Cortex of kidney (tissue), 1 donor: ENCODE measurements at places on chromosomes 5 and 9.

GRCh38 chr5:178259623-178260536, 27.3 kb upstream of the PHYKPL start:
- DNase-seq: no peak

GRCh38 chr5:119168401-119168800, 97.5 kb downstream of the DMXL1 start:
- DNase-seq: no peak

DNA sequence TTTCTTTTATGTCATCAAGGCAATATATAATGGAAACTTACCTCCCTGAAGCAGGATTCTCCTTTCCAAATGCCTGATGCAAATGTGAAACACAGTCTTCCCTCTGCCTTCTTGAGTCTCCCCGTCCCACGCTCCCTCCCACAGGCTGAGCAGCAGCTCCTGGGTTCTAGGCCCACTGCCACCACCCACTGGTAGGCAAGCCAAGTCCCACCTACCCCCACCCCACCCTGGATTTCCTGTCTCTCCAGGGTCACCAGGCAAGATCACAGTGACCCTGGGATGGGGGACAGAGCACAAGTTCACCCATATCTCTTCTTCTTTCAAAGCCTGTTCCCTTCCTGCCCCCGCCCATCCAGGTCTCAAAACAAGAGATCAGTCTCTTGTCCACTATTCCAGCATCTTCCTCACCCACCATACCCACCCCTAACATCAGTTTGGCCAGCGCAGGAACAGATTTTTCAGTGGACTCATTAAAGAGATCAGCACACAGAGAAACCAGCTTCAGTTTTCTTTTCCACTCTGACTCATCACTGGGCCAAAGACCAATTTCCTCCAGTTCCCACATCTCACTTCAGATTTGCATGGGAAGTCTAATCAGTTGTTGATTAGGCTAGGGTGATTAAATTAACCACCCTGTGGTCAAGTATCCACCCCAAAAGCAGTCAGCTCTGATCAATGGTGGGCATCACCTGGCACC, 151.5 kb downstream of the ACTL7B start:
- DNase-seq: no peak

GRCh38 chr5:157189223-157189622, 8.6 kb downstream of the ITK start:
- no peak for DNase-seq

DNA sequence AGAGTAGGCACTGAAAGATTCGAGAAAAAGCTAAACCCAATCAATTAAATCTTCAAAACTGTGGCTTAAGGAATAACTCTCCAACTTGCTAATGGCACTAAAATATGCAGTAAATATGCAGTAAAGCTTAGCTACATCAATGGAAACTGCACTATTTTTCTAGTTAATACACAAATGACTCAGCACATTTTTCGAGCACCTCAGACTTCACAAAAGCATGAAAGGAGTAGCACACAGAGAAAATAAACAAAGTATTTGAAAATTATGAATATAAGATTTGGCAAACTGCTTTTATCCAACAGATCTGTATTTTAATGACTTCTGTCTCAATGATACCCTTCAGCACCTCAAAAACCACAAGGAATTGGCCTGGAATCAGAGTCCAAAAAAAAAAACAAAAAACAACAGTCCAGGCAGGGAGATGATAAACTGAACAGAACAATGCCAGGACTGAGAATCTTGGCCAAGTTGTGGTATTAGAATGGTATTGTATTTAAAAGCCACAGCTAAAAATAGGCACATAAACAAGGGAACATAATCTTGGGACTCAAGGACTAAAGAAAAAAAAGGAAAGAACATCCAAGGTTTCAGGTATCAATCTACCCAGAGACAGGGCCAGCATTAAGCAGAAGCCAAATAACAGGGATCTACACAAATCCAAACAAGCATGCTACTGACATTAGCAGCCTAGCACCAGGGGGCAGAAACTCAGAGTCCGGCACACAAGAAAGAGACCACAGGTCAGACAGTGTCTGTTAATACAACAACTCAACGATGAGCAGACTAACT, 21.4 kb downstream of the TMEM245 start:
- DNase-seq: no peak
